ENCODE measurements at places on chromosomes 7 and 10. TPM values are rescaled to one million over a fixed set of nuclear protein-coding genes. Genes with fewer than 3 reads are reported as not detected.

DNA sequence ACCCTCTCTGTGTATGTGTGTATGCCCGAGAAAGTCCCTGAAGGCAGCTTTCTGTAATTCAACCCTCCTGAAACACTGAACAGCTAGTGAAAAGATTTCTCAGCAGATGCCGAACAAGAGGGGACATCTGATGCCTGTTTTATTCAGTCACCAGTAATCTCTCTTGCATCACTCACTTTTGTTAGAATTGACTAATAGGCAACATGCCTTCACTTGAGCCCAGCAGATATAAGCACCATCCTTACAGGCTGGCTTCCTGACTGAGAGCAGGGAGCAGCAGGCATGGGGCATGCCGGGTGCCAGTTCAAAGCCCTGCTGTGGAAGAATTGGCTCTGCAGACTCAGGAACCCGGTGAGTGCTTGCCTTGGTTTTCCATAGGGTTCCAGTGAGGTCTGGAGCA lies at the start of gene ABCA13:
TSS of gene ABCA13 (plus strand) at position 257 of the 400 bp plus-strand sequence. CDS start at position 283, 26 bp downstream.
- H3K36me3 ChIP-seq = no peaks in the 10 kb centered on the region
- H3K27me3 ChIP-seq = no peaks in the 10 kb centered on the region
- H3K4me1 ChIP-seq = peaks cover 17% of the 10 kb centered on the region
- H3K4me3 ChIP-seq = no peak within 1 kb of the TSS

The PLCE1 gene
- total RNA-seq = 2.9 TPM

GRCh38 chr7:30906014-30906413 lies 5.6 kb upstream of the AQP1 start:
- H3K27ac ChIP-seq = peak overlapping the region; percentile 46
- H3K4me3 ChIP-seq = no peak overlapping the region
- peak; percentile 61 for DNase-seq
- no peaks in the 10 kb centered on the region for H3K27me3 ChIP-seq

The ADRA2A gene
- 74.8 TPM for total RNA-seq

DNA sequence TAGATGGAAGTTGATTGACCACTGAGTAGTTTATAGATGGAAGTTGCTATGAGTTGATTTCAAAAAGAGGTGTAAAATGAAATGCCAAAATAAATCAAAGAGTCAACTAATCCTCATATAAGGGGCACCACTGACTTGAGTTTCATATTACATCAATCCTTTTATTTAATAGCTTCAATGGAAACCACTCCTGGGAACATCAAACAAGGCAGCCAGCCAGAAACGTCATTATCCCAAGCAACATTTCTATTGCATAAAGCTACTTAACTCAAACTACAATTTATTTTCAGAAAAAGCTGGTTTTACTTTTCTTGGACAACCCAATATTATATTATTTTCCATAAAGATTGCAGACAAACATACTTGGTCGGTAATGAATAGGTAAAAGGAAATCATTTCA lies 162.1 kb downstream of the TSPAN12 start:
- no peaks in the 10 kb centered on the region for H3K4me1 ChIP-seq
- H3K36me3 ChIP-seq = no peaks in the 10 kb centered on the region
- no peak for DNase-seq

The SKAP2 gene
- 14.5 TPM for total RNA-seq

DNA sequence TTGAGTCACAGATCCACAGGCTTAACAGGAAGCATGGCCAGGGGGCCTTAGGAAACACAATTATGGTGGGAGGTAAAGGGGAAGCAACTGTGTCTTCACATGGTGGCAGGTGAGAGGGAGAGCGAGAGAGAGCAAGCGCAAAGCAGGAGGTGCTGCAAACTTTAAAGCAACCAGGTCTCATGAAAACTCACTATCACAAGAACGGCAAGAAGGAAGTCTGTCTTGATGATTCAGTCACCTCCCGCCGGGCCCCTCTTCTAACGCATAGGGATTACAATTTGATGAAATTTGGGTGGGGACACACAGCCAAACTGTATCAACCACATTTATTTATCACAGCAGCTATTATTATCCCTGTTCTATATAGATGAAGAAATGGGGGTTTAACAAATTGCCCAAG lies 201.6 kb downstream of the DPP6 start:
- H3K27ac ChIP-seq = no peak overlapping the region
- no peak for DNase-seq
- H3K4me1 ChIP-seq = no peaks in the 10 kb centered on the region
- no peak overlapping the region for H3K4me3 ChIP-seq
- no peaks in the 10 kb centered on the region for H3K27me3 ChIP-seq

GRCh38 chr7:153521370-153521769 lies 530.8 kb upstream of the DPP6 start:
- no peak for DNase-seq
- H3K27ac ChIP-seq = no peak overlapping the region
- H3K4me3 ChIP-seq = no peak overlapping the region
- no peaks in the 10 kb centered on the region for H3K36me3 ChIP-seq
- no peaks in the 10 kb centered on the region for H3K4me1 ChIP-seq

The C7orf57 gene
- not detected for total RNA-seq

The PRKAR2B gene
- total RNA-seq = 3.2 TPM

GRCh38 chr7:35781200-35781701 lies 19.6 kb upstream of the SEPTIN7 start:
- H3K27me3 ChIP-seq = no peaks in the 10 kb centered on the region
- no peak overlapping the region for H3K27ac ChIP-seq
- no peak overlapping the region for H3K4me3 ChIP-seq
- no peaks in the 10 kb centered on the region for H3K36me3 ChIP-seq
- no peaks in the 10 kb centered on the region for H3K4me1 ChIP-seq

DNA sequence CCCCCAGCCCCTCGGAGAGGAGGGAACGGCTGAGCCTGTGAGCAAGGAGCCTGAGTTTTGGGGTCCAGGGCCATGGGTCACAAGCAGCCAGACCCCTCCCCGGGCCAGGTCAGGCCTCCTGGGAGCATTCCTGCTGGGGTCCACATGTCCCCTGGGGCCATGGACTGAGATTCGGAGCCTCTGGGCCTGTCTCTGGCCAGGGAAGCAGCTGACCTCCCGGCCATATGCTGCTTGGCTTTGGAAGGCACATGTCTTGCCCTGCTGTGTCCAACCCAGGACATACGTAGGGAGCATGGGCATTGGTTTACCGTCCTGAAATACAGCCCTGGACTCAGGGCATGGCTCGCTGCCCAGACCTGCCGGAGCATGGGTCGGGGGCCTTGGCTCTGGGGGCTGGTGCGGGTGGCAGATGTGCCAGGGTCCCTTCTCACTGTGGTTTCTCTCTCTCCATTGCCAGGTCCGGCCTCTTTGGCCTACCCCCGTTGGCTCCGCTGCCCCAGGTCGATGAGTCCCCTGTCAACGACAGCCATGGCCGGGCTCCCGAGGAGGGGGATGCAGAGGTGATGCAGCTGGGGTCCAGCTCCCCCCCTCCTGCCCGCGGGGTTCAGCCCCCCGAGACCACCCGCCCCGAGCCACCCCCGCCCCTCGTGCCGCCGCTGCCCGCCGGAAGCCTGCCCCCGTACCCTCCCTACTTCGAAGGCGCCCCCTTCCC lies 7.3 kb downstream of the PWWP2B start:
- no peaks in the 10 kb centered on the region for H3K27me3 ChIP-seq
- DNase-seq = no peak
- H3K4me3 ChIP-seq = no peak overlapping the region
- no peaks in the 10 kb centered on the region for H3K36me3 ChIP-seq
- H3K27ac ChIP-seq = no peak overlapping the region

DNA sequence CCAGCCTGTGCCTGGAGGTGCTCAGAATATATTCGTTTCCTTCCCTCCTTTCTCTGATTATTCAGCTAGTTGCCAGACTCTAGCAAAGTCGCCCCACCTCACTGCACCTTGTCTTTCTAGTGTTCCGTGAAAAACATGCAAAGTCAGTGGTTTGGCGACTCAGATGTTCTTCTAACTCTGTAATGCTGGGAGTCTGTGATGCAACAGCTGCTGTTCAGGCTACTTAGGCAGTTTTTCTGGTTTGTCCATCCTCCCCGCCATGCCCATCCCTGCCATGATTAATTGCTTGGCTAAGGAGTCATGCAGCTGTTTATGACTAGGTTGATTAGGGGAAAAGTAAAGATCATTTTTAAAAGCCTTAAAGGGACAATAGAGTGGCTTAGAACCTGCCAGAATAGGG lies 99.4 kb downstream of the MTPN start:
- no peaks in the 10 kb centered on the region for H3K27me3 ChIP-seq
- H3K4me3 ChIP-seq = no peak overlapping the region
- DNase-seq = peak; percentile 68
- H3K27ac ChIP-seq = no peak overlapping the region

GRCh38 chr7:129781928-129782817 lies 170.6 kb downstream of the UBE2H start:
- no peak overlapping the region for H3K4me3 ChIP-seq
- H3K27me3 ChIP-seq = peaks cover 94% of the 10 kb centered on the region
- peak; percentile 31 for DNase-seq
- H3K27ac ChIP-seq = no peak overlapping the region

- DNase-seq = no peak
- H3K27ac ChIP-seq = no peak overlapping the region
- no peak overlapping the region for H3K4me3 ChIP-seq
- H3K27me3 ChIP-seq = no peaks in the 10 kb centered on the region
- H3K36me3 ChIP-seq = no peaks in the 10 kb centered on the region
- peaks cover 11% of the 10 kb centered on the region for H3K4me1 ChIP-seq
Measured at GRCh38 chr7:103691291-103691690, 245.3 kb upstream of the SLC26A5 start.

DNA sequence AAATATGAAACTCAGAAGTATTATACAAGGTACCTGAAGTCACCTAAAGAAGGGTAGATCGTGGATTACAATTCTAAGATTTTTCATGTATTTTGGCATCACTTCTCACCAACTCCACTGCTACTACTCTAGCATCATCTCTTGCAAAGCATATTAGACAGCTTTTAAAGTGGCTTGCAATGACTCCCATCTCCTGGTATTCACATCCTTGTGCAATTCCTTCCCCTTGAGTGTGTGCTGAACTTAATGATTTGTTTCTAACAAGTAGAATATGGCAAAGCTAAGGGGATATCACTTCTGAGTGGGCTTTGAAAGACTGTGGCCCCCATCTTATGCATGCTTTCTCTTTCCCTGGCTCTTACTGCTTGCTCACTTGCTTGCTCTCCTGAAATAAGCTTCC lies 280.2 kb downstream of the SNX13 start:
- no peak overlapping the region for H3K4me3 ChIP-seq
- H3K4me1 ChIP-seq = peaks cover 46% of the 10 kb centered on the region
- no peaks in the 10 kb centered on the region for H3K27me3 ChIP-seq
- peak; percentile 89 for DNase-seq
- H3K36me3 ChIP-seq = no peaks in the 10 kb centered on the region

GRCh38 chr10:48523212-48523819 lies 81.6 kb downstream of the ARHGAP22 start:
- H3K27ac ChIP-seq = peak overlapping the region; percentile 29
- no peaks in the 10 kb centered on the region for H3K27me3 ChIP-seq
- DNase-seq = peak; percentile 98
- H3K4me1 ChIP-seq = peaks cover 43% of the 10 kb centered on the region
- no peaks in the 10 kb centered on the region for H3K36me3 ChIP-seq

The SYCE1 gene
- total RNA-seq = not detected

GRCh38 chr7:117772421-117772820 lies 100.8 kb downstream of the CTTNBP2 start:
- no peaks in the 10 kb centered on the region for H3K27me3 ChIP-seq
- H3K36me3 ChIP-seq = no peaks in the 10 kb centered on the region
- no peak overlapping the region for H3K27ac ChIP-seq
- no peaks in the 10 kb centered on the region for H3K4me1 ChIP-seq
- no peak for DNase-seq

DNA sequence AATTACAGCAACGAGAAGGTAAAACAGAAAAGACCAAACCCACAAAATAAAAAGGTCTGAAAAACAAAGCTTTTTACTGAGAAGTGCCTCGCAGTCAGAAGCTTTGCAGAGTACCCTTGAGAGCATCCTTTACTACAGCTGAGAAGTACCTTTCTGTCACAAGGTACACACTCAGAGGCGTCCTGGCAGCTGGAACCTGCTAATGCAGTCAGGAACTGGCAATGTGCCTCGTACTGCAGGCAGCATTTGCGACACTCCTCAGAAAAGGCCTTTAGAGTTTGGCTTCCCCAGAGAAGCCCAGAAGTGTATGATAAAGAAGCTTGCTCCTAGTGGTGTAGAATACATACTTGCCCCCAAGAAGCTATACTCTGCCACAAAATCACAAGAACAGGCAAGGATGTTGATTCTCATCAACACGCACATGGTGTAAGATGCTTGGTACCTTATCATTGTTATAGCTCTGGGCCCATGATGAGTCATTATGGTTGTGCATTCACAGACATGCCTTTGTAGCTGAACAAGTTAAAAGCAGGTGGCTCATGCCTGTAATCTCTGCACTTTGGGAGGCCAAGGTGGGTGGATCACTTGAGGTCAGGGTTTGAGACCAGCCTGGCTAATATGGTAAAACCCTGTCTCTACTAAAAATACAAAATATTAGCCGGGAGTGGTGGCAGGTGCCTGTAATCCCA lies 2.0 kb upstream of the GTPBP4 start:
- H3K36me3 ChIP-seq = no peaks in the 10 kb centered on the region
- H3K4me3 ChIP-seq = peak overlapping the region; percentile 92
- peak overlapping the region; percentile 97 for H3K27ac ChIP-seq
- DNase-seq = peak; percentile 66

DNA sequence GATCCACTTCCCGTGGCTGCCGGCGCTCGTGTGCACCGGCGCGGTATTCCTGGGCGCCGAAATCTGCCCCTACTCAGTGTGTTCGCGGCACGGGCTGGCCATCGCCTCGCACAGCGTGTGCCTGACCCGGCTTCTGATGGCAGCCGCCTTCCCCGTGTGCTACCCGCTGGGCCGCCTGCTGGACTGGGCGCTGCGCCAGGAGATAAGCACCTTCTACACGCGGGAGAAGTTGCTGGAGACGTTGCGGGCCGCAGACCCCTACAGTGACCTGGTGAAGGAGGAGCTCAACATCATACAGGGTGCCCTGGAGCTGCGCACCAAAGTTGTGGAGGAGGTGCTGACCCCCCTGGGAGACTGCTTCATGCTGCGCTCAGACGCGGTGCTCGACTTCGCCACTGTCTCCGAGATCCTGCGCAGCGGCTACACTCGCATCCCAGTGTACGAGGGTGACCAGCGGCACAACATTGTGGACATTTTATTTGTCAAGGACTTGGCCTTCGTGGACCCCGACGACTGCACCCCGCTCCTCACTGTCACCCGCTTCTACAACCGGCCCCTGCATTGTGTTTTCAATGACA lies 1.3 kb downstream of the CNNM1 start:
- no peak overlapping the region for H3K27ac ChIP-seq
- no peak for DNase-seq
- H3K36me3 ChIP-seq = no peaks in the 10 kb centered on the region
- no peaks in the 10 kb centered on the region for H3K4me1 ChIP-seq

The TCAF2 gene
- 5.9 TPM for total RNA-seq

GRCh38 chr7:51587604-51588003 lies 271.0 kb upstream of the COBL start:
- no peak overlapping the region for H3K27ac ChIP-seq
- H3K4me1 ChIP-seq = no peaks in the 10 kb centered on the region
- DNase-seq = no peak
- H3K36me3 ChIP-seq = no peaks in the 10 kb centered on the region
- H3K4me3 ChIP-seq = no peak overlapping the region
- no peaks in the 10 kb centered on the region for H3K27me3 ChIP-seq
